ENCODE measurements at places on chromosomes 12 and 14.

GRCh38 chr14:59869381-59870255 lies 958 bp downstream of the RTN1 start:
- DNase-seq: no peak

DNA sequence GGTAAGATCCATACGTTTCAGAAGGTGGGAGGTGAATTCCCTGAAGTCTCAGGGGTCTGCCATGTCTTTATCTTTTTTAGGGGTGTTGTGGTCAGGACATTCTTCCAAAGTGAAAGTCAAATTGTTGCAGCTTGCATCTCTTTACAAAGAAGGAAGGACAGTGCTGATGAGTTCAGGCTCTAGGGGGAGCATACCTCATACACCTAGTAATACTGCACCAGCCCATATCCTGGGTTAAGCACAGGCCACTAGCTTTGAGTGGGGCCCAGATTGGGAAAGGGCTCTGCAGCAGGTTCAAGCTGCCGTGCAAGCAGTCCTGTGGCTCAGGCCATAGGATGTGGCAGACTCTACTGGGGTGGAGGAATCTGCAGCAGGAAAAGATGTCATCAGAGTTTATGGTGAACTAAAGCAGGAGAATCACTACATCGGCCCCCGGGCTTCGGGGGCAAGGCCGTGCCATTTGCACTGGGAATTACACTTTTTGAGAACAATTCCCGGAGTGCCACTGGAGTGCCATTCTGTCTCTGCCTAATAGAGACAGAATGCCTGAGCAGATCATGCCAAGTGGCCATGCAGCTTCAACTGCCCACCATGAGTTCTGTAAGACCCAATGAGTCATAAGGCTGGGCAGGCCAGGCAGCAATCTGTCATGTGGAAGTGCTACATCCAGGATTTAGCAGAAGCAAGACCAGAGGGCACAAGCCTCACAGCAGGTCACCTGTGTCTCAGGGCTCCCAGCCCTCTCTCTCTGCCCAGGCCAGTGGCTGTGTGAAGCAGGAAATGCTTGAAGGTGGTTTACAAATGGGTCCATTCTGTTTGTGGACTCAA lies 32.3 kb downstream of the DIO3 start:
- DNase-seq: no peak

- DNase-seq: no peak
Measured at GRCh38 chr12:92300777-92301176, 155.1 kb upstream of the BTG1 start.

- DNase-seq: no peak
Measured at GRCh38 chr14:31945074-31945613, 132.0 kb upstream of the ARHGAP5 start.

- DNase-seq: no peak
Measured at GRCh38 chr14:74614508-74615495, 2.8 kb upstream of the LTBP2 start.

Data from bone marrow (tissue), 2 donors.